ENCODE measurements at places on chromosomes 7 and 10.

DNA sequence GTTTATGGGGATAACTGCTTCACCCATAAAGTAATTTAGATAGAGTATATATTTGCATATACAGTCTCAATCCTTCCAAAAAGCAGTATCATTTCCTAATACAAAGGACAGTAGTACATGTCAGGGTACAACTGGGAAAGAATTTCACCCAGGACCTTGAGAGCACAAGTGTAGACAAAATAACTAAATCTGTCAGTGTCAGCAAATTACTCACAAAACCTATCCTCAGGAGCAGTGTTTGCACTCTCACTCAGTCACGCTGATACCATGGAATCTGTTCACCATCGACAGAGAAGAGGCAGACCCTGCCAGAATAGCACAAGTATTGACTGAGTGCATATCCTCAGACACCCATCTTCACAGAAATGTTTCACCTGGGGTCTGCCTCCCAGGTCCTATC, 554.7 kb upstream of the PHF14 start:
- no peak for DNase-seq

DNA sequence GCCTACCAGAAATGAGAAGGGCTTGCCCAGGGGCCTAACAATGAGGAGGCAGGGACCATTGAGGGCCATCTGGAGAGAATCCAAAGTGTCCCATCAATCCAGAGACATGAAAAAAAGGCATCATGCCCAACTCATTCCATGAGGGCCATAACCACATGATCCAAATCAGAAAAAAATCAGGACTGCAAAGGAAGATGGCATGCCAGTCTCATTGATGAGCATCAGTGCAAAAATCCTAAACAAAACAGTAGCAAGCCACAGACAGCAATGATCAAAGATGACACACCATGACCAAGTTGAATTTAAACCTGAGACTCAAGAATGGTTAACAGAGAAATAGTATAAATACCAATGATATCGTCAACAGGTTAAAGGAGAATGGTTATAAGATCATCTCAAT, 7.0 kb upstream of the CYP3A4 start:
- no peak for DNase-seq

DNA sequence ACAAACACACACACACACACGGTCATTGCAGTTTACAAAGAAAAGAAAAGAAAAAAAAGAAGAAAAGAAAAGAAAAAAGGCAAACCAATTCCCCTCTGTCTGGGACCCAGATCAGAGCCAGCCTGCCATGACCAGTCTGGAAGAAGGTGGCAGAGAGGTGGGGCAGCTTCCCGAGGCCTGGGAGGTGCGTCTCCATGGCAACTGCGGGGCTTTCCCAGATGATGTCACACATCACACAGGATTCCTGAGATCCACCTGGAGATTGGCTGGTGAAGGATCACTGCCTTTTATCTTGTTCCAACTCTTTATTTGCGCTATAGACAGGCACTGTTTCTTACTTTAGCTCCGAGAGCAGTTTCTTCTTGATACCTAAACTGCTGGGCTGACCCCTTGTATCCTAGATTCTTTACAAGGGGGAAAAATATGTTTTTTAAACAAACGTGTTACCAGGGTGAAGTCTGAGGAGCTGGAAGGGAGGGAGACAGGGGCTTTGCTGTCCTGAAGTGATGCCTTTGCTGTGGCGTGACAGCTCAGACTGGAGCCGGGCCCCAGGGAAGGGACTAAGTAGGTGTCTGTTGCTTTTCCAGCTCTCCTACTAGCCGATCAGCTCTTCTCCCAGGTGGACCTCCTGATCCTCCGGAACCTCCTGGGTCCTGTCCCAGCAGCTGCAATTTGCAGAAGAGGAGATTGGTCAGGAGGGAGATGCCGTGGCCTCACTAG, 298.5 kb downstream of the KLF6 start:
- no peak for DNase-seq

- no peak for DNase-seq
These were observed 190.3 kb downstream of the TWIST1 start for GRCh38 chr7:18927134-18927533.

- DNase-seq, result no peak
These were observed 54.7 kb upstream of the MRLN start for GRCh38 chr10:59807629-59808620.

DNA sequence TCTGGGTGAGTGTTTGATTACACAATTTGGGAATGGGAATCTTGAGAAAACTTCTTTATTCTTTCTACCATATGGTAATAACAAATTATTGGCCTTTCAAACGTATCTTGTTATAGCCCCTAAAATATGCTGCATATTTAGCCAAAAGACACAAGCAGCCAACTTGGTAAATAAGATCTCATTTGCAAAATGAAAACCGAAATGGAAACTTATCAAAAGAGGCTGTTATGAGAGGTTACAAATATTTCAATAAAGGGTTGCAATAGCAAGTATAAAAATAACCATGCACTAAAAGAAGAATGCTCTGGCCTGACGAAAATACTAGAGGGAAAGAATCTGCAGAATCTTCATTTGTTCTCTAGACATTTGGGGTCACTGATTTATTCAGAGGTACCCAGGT, 259.5 kb upstream of the LRRN3 start:
- no peak for DNase-seq

GRCh38 chr7:7705318-7705717, 13.1 kb downstream of the RPA3 start:
- no peak for DNase-seq

DNA sequence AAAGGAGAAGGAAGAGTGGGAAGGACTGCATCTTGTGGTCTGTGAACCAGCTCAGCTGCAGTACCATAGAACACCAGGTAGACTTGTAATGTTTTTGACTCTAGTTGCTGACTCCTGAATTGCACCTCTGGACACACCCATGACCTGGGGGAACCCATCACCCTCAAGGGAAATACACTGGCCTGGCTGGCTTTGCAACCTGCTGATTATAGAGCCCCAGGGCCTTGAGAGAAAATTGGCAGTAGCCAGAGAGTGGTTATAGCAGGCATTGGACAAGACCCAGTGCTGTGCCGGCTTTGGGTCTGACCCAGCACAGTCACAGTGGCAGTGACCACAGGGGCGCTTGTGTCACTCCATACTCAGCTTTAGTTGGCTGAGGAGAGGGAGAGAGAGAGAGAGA, 902.3 kb downstream of the GRID1 start:
- DNase-seq, result no peak

GRCh38 chr7:34982371-34983019, 54.8 kb downstream of the DPY19L1 start:
- DNase-seq, result no peak
